Aorta (tissue), 5 donors: ENCODE measurements at places on chromosomes 2 and 18. TPM values are rescaled to one million over a fixed set of nuclear protein-coding genes. Genes with fewer than 3 reads are reported as not detected.

DNA sequence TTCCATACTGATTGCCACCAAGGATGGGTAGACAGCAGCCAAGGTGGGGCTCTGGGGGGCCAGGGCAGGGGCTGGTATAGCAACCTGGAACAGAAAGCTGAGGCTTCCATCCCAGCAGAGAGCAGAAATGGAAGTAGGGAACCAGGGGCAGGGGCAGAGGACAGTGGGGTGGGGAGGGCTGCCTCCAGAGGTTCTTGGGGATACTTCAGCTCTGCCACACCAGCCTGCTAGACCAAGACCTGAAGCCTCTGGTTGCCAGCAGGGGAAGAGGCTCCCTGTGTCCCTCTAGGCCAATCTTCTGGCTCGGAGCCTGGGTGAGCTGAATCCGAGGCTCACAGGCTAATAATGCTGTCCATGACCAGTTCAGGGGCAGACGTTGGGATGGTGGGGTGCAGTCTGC lies 329.0 kb downstream of the DYSF start:
- DNase-seq, result no peak

GRCh38 chr2:241066171-241066892 lies 35.8 kb downstream of the MTERF4 start:
- DNase-seq, result no peak

The CCDC150 gene
- 3.3 TPM for total RNA-seq

GRCh38 chr2:73037947-73038585 lies 33.4 kb downstream of the SFXN5 start:
- no peak for DNase-seq

DNA sequence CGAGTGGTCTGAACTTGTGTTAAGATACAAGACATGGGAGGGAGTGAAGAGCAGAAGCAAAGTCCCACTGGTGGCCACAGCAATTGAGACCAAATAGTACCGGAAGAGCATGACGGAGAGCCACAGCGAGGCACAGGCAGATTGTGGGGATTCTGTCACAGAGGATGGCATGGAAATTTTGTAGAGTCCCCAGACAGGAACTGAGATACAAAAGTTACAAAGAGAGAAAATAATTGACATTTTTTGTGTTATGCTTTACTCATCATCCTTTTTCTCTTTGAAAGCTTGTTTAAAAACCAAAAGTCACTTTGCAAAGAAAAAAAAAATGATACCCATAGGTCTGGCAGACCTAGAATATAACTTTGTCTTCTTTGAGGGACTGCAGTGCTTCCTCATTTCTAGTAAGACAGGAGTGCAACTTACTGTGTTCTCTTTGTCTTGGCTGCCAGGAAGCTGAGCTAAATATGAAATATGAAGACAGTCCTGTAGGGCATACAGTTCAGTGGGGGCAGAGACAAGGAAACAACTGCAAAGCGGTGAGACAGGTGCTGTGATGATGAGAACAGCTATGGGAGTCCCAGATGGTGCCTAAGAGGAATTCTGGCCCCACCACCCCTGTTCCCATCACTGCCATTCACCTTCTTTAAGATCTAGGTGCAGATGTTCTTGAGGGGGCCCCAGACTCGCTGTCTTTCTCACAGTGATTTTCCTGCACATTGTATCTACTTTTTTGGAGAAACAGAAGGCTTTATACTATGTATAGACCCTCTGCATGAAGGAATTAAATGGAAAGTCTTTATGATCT lies 5.2 kb downstream of the ARHGAP25 start:
- DNase-seq, result no peak

The KLHL14 gene
- 0.09 TPM for total RNA-seq
